ENCODE measurements at places on chromosomes 5 and 9.
A peak's percentile ranks its signal among the peaks of the same experiment; 100 is the strongest.

DNA sequence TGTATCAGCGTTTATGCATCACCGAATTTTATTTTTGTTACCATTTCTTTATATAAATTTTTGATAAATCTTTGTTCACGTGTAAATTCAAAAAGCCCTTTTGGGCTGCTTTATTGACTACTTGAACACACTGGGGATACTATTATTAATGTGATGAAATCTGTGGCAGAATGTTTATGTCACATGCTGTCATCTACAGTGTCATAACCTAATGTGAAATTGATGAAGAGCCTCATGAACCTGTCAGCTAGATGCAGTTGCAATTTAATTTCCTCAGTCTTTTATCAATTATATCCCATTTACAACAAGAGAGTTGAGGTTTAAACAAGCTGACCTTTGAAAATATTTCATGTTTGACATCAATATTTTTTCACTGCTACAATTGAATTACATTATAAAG is 1100.4 kb upstream of the COX7C start:
- DNase-seq = no peak

DNA sequence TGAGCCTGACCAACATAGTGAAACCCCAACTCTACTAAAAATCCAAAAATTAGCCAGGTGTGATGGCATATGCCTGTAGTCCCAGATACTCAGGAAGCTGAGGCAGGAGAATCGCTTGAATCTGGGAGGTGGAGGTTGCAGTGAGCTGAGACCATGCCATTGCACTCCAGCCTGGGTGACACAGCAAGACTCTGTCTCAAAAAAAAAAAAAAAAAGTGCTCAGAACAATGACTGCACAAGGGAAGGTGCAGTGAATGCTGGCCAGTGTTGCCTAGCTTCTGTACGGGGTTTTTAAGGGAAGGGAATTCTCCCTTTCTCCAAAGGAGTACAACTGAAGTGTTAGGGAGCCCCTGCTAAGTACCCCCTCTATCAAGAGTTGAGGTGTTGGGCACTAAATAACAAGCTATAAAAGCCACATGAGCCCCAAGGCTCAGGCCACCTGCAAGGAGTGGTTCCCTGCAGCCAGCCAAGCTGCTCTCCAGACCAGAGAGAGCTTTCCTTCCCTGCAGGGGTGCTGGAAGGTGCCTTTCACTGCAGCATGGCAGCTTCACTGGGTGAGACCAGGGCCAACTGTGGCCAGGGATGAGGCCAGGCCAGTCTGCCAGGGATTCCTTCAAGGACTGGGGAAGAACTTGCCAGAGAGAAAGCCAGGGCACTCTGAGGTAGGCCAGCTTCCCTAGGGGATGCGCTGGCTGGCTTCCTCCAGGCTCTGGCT is 14.8 kb downstream of the GADD45G start:
- DNase-seq = no peak

DNA sequence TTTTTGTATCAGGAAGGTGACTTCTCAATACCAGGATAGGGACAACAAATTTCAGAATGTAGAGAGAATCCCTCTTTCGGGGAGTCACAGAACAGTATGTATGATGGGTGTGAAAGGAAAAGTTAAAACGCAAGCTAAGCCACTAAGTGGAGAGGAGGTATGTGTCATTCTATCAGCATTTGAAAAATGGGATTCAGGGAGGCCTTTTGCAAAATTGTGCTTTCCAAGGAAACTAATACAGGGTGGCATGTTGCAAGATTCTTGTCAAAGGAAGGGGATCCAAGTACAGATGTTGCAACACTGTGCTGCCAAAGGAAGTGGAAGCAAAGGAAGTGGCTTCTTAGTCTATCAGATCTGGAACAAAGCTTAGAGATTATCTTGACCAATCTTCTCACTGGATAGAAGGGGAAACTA is 12.6 kb upstream of the TNIP1 start:
- DNase-seq = no peak

DNA sequence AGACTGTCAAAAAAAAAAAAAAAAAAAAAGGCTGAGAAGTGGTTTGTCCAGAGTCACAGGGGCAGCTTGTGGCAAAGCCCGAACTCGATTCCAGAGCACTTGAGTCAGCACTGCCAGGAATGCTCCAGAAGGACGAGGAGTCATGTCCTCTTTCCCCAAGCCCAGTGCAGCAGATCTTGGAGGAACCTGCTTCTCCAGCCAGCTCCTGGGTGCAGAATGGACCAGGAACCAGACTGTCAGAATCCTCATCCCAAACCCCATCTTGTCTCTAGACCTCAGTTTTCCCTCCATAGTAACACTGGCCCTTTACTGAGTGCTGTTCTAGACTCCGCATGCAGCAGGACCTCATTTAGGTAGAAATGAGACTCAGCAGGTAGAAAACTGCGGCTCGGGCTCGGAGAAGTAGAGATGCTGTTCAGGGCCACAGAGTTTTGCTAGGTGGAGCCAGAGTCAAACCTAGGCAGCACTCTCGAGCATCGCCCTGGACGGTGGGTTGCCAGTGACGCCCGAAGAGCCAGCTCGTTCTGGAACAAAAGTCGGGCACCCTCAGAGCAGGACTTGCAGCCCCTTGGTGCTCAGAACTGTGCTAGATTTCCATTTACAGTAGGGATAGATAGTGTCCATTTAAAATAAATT is 15.4 kb downstream of the CD74 start:
- DNase-seq = no peak

DNA sequence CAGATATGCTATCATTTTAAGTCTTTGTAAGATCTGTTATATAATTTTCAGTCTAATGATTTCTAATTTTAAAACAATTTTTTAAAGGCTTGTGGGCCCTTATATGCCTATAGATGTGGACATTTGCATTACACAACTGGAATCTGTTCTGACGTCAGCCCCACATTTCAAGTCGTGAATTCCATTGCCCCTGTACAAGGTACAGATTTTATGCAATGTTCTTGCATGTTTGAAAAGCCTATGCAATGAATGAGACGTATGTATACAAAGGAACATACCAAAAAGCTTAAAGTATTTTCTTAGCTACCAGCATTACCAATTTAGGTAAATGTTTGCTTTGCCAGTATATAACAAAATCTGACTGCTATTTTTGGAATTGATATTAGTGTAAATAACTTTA is 77.2 kb downstream of the ITGA1 start:
- no peak for DNase-seq

- no peak for DNase-seq
Measured at GRCh38 chr5:58491216-58491892, at the start of gene GAPT. GAPT (plus strand) TSS chr5:58491435; CDS start chr5:58494537, 3,102 bp downstream.

GRCh38 chr5:28542987-28543386 is 1504.6 kb upstream of the CDH9 start:
- DNase-seq = no peak

DNA sequence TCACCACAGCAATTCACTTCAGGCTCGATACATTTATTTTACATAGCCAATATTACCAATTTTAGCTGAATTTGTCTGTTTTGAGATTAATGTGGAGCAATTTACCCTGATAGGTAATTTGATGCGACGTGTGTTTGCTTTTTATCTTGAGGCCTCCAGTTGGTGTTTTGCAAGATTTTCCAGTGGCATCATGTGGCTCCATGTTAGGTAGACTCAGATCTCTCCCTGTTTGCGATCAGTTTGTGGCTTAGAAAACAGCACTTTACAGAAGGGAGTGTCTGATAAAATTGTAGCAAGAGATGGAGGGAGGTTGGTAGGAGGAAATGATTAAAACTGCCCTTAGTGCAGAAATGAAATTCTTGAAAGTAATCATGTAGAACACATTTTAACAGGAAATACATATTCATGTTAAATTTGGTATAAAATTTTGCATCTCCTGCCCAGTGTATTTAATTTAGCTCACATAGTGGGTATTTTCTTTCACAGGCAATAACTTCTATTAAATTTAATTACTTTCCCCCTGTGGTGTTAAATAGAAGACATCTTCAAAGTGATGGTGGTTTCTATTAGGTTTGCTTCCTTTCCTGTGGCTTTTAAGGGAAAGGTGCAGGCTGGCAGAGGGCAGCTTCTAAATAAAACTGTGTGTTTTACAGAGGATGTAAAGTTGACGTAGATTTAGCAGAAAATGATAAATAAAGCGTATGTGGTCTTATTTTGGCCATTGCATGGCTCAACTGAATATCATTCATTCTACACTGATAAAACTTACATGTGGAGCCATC is 135.8 kb downstream of the KDM4C start:
- no peak for DNase-seq

DNA sequence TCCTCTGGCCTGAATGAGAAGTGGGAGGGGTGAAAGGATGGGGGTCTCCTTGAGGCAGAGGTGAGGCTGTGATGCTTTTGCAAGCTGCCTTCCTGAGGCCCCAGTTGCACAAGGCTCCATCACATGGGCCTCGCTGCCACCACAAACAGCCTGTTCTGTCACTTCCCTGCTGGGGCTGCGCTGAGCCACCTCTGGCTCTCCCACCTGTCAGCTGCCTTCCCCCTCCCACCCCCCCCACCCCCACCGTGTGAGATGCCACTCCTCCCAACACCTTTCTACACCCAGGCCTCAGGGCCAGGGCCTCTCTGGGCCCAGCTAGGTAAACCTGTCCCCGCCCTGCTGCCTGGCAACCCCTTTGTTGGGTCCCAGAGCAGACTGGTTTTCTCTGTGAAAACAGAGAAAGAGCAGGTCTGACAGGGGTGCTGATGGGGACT is 4.5 kb upstream of the PDLIM4 start:
- no peak for DNase-seq

DNA sequence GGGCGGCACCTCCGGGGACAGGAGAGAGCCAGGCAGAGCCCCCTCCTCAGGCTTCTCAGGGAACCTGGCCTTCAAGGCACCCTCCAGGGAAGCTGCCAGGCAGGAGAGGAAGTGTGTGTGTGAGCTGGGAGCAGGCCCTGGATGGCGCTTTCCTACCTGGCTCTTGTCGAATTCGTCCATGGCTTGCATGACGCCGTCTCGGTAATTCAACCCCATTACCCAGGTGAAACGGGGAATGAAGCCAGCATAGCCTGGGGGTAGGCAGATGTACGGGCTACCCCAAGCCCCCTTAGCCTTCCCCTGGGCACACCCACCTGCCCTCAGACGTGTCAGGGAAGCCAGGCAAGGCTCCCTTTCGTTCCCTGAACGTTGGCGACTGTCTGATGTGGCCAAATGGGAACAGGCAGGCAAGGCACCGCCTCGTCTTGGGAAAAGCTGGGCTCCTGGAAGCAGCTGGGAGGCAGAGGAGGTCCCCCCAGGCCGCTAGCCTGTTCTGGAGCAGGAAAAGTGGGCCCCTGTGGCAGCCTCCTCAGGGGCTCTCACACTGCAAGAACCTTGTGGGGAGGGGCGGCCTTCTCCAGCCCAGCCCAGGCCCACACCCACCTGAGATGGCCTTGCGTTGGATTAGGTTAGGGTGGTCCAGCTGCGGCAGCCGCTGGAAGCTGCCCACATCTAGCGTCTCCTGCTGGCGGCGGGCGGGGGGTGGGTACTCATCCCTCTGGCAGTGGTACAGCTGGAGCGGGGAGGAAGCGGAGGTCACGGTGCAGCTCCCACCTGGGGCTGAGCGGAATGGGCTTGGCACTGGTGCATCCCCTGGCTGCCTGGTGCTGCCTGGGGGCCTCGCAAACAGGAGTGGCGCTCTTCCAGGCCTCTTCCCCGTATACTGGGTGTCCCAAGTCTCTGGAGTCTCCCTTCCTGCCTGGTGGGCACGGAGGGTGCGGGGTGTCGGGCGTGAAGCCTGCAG is 3.7 kb downstream of the TUBB4B start:
- no peak for DNase-seq

GRCh38 chr5:147017621-147018020 is 139.1 kb upstream of the PPP2R2B start:
- no peak for DNase-seq

GRCh38 chr5:135450952-135451351 is 1.2 kb downstream of the TIFAB start:
- no peak for DNase-seq

- DNase-seq = no peak
Measured at GRCh38 chr5:89445106-89445745, 562.2 kb upstream of the MEF2C start.

GRCh38 chr5:153276151-153276550 is 214.3 kb upstream of the GRIA1 start:
- peak; percentile 6 for DNase-seq

DNA sequence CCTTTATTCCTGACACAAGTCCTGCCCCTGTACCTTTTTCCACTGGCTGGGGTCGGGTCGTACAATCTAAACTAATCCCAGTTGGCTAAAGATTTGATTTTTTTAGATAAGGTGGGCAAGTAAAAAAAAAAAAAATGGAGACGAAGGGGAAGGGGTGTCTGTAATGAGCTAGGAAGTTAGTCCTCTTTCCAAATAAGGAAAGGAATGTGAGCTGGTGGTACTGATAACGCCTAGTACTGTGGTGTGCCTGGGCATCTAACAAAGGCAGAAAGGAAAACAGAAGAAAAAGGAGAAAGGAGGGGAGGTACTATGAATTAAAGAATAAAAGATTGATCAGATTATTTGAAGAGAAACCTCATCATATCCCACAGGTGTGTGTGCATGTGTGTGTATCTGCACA is 21.3 kb downstream of the PRDM9 start:
- DNase-seq = no peak

GRCh38 chr5:171762021-171762608 is 23.5 kb upstream of the SMIM23 start:
- no peak for DNase-seq

DNA sequence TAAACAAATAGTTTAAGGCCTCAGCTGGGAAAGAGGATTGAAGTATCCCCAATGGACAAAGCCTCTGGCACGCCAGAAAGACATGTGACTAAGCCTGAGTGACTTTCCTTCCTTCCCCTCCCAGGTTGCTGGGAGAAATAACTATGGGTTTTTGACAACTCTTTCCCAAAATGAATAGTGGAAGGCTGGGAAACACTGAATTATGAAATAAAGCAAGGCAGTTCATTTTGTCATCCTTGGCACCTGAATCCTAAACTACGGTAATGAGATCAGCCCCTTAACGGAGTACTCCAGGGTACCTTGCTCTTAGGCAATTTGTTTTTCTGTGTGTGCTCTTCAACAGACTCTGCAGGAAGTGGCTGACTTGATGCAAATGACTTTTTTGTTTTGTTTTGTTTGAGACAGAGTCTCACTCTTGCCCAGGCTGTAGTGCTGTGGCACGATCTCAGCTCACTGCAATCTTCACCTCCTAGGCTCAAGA is 75.2 kb downstream of the LMNB1 start:
- DNase-seq = no peak

GRCh38 chr9:93051680-93052089 is 6.8 kb upstream of the SUSD3 start:
- no peak for DNase-seq

GRCh38 chr5:18311266-18311665 is 677.0 kb downstream of the TAF11L14 start:
- no peak for DNase-seq

GRCh38 chr9:104009826-104010225 is 84.3 kb upstream of the SMC2 start:
- DNase-seq = no peak

GRCh38 chr9:98006127-98006796 is 23.1 kb downstream of the ANP32B start:
- no peak for DNase-seq

DNA sequence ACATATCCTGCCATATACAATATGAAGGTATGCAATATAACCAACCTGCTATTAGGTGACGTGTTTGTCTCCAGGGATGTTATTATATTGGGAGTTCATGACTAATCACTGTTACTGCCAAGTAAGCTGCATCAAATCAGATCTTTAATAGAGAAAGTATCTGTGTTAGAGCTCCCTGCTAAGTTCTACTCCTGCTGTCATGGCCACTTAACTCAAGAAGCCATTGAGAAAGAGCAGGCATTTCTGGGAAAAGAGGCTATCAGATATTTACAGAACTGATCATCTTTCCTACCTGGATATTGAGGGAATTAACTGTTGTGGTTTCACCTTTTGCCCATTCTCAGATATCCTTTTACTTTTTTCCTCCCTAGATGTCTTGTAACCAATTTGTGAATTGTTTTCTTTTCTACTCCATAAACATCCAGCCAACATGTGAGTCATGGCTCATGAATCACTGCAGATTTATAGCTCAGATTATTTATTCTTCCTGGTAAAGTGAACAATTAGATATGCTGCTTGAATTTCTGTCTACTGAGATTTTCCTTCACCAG is 634.8 kb upstream of the FAM174A start:
- no peak for DNase-seq
